Activated T-cell treated with anti-CD3 and anti-CD28 coated beads for 48 hours (primary cell): ENCODE measurements at places on chromosomes 12 and 14.

DNA sequence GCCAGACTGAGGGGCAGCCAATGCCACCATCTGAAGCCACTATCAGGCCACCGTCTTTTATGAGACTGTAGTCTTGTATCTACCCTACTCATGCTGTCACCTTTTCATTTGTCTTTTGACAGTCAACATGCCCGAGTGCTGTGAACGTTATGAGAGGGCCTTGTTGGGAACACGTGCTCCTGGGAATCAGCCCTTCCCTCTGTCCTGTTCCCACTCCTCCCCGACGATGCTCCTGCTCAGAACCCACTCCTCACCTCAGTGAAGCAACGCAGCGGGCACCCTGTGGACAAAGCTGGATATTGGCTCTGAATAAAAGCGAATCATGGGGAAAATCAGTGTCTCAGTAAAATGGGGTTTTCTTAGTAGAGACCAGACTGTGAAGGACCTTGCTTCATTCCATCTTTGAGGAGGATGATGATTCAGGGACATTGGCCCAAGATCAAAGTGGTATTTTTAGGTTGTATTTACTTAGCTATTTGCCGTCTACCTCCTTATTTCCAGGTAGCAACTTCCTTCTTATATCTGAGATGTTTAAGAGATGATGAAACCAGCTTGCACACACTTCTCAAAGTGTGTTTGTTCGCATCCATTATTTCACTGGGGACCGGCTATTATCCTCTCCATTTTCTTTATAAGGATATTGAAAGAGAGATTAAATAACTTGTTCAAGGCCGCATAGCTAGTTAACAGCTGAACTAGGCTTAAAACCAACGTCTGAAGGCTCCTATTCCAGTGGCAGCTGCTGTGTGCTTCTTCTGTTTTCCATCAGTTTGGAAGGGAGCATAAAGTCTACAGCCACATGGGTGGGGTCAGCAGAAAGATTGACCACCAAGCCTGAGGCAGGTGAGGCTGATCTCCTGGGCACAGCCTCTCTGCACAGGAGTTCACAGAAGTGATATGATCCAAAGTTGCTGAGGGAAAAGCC is 43.9 kb upstream of the CTDSP2 start:
- no peak for DNase-seq

- DNase-seq, result no peak
Observed at GRCh38 chr12:55982319-55982936, 8.6 kb downstream of the RAB5B start.

DNA sequence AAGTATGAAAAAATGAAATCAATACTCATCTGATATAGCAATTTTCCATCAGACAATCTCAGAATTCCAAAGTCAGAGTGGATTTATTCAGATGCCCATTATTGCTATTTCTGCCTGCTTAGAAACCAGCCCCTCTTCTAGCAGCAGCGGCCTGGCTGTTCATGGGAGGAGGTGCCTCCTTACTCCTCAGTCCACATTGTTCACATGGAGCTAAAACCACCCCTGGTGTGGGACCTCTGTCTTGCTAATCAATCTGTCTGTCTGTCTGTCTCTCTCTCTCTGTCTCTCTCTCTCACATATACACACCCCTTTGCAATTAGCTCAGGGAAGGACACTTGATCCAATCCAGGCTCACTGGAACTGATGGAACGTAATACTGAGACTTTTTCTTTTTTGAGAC is 176.1 kb downstream of the APAF1 start:
- DNase-seq, result no peak

DNA sequence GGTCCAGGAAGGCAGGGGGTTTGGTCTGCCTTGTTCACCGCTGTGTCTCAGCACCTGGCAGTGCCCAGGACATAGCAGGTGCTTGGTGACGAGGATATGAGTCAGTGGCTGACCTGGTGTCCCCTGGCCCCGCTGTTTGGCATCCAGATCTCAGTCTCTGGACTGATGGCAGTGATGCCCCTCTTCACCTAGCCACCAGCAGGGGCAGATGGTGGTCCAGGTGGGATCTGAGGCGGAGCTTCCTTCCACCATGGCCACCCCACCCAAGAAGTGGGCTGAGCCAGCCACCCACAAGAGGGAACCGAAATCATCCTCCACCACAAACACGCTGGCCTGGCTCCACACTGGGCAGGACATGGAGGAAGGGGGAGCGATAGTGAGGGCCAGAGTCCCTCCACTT is 16.1 kb upstream of the SH2B3 start:
- no peak for DNase-seq

GRCh38 chr12:130201037-130201436 is 38.8 kb downstream of the FZD10 start:
- DNase-seq, result no peak

- DNase-seq, result no peak
Observed at GRCh38 chr12:58995666-58996363, 75.5 kb upstream of the LRIG3 start.

DNA sequence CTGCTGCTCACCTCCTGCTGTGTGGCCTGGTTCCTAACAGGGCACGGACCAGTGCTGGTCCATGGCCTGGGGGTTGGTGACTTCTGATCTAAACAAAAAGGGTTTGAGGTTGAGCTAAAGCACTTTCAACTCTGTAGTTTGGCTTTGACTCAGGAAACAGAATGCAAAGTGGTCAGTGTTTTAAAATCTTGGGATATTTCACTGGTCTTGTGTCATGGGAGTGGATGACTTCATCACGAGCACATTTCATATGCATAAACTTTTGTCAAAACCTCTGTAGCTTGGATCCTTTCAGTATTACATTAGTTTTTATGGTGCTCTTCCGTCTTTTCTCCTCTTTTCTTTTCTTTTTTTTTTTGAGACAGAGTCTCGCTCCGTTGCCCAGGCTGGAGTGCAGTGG is 25.6 kb downstream of the FAM161B start:
- DNase-seq, result no peak

- no peak for DNase-seq
Observed at GRCh38 chr14:67618617-67619063, 1.1 kb upstream of the ARG2 start.

- no peak for DNase-seq
Observed at GRCh38 chr12:132397152-132397933, 68.0 kb upstream of the GALNT9 start.

- DNase-seq, result no peak
Observed at GRCh38 chr14:106506881-106507305, 980.5 kb downstream of the TMEM121 start.

GRCh38 chr12:69501154-69501895 is 31.1 kb downstream of the FRS2 start:
- no peak for DNase-seq

DNA sequence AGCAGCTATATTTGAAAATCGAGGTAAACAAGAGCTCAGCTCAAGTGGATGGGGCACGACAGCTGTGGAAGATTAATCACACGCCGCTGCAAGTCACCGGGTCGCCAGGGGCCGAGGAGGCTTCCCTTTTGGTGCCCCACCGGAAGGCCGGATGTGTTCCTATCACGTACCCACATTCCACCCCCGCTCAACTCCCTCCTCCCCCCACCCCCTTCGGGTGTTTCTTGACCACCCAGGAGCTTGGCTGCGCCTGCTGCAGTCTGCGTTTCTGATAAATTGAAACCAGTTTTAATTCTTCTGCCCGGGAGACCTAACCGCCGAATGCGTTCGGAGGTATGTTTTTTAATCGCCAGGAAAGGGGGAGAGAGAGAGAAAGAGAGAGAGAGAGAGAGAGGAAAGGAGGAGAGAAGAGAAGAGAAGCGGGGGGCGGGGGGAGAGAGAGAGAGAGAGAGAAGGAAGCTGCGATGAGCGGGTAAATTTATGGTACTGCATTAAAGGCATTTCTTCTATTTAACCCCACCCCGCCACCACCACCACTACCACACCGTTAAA is 1.8 kb downstream of the SLC8A3 start:
- DNase-seq, result peak; percentile 8

DNA sequence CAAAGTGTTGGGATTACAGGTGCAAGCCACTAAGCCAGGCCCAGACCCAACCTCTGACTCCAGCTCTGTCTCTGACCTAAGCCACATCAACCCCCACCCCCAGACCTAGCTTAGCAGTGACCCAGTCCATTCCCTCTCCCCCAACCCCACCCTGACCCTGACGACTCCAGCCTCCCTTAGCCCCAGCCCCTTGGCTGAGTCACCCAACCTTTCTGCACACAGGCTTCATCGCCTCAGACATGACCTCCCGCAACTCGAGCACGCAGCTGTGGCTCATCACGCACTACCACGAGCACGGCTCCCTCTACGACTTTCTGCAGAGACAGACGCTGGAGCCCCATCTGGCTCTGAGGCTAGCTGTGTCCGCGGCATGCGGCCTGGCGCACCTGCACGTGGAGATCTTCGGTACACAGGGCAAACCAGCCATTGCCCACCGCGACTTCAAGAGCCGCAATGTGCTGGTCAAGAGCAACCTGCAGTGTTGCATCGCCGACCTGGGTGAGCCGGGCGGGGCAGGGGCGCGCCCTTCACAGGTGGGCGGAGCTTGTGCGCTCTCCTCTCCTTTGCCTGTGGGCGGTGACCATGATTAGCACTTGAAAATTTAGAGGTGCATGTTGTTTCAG is 7.8 kb downstream of the ACVRL1 start:
- no peak for DNase-seq

GRCh38 chr12:94211021-94211420 is 62.6 kb downstream of the PLXNC1 start:
- no peak for DNase-seq

- no peak for DNase-seq
Observed at GRCh38 chr14:51715742-51716141, 64.0 kb downstream of the FRMD6 start.

GRCh38 chr14:49898485-49898884 is 5.6 kb downstream of the ARF6 start:
- no peak for DNase-seq

DNA sequence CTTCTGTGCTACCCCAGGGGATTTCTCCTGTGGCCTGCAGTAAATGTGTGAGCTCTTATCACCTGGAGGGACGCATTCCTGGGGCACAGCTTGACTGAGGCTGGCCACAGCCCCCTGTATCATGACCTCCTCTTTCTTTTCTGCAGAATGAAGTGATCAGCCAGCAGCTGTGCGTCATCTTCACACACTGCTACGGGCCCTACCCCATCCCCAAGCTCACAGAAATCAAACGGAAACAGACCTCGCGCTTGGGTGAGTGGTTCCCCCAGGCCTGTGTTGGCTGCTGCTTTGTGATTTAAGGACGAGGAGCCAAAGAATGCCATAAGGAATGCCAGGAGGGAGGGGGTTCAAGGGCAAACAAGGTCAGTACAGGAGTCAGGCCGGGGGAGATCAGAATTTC is 50.5 kb upstream of the PWP1 start:
- DNase-seq, result no peak

GRCh38 chr14:91154851-91155625 is 41.2 kb downstream of the DGLUCY start:
- DNase-seq, result no peak

- DNase-seq, result no peak
Observed at GRCh38 chr12:50326590-50327284, 43.4 kb upstream of the LIMA1 start.

DNA sequence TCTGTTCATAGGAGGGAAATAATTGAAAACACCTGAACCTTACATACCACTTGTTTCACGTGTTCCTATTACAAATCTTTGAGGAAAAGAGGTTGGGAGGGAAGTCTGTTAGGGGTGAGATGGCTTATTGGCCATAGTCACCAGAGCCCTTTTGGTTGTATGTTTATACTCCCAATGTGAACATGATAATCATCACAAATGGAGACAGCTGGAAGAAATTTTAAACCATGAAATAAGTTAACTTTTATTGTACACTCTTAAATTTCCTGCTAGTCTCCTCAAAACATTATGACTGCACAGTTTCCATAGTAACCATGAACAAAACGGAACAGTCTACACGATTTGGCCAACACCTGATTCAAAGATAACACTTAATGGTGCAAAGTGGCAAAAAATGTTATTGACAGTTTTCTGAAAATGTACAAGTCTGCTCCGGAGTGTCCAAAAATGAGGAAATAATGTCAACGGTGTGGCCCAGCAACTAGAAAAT is 56.9 kb downstream of the LMNTD1 start:
- DNase-seq, result no peak

- no peak for DNase-seq
Observed at GRCh38 chr14:88106377-88106776, 101.4 kb downstream of the GPR65 start.

DNA sequence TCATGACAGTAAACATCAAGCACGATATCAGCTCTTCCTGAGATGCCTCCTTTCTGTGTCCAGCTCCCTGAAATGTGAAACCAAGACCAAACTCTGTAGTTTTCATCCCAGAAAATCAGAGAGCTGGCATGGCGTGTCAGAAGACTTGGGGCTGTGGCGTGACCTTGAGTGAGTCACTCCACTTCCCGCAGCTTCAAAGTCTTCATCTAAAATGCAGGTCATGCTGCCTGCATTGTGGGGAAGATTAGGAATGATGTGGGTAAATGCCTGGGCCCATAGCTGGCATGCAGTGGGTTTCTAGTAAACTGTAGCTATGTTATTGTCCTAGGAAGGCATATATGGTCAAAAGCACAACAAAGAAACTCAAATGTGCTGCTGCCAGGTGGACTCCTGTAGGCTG is 28.8 kb downstream of the OAS2 start:
- no peak for DNase-seq

- DNase-seq, result no peak
Observed at GRCh38 chr14:54465654-54466053, 23.1 kb downstream of the GMFB start.

DNA sequence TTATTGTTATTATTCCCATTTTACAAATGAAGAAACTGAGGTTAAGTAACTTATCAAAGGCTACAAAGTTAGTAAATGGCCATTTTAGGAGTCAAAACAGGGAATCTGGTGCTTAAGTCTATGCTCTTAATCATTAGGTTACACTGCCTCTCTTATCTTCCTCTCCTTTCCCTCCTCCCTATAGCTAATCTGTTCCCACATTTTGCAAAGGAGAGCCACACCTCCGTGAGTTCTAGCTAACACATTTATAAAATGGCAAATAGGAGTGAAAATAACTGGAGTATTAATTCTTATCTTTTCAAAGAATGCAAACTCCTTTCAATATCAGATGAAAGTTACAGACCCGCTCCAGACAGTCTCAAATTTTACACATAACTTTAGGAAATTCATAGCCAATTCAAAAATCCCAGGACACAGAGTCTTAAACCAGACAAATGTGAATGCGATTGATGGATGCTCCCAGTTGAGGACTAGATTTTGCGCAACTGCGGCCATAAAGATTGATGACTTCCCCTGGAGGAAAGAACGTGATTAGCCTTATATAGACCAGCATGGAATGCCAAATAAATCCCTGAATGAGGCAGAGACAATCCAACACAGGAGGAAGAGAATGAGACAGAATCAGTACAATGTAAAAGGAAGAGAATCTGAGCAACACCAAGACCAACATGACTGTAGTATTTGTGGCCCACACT is 225.0 kb upstream of the ARID2 start:
- no peak for DNase-seq
